ENCODE measurements at places on chromosomes 6 and 20.

DNA sequence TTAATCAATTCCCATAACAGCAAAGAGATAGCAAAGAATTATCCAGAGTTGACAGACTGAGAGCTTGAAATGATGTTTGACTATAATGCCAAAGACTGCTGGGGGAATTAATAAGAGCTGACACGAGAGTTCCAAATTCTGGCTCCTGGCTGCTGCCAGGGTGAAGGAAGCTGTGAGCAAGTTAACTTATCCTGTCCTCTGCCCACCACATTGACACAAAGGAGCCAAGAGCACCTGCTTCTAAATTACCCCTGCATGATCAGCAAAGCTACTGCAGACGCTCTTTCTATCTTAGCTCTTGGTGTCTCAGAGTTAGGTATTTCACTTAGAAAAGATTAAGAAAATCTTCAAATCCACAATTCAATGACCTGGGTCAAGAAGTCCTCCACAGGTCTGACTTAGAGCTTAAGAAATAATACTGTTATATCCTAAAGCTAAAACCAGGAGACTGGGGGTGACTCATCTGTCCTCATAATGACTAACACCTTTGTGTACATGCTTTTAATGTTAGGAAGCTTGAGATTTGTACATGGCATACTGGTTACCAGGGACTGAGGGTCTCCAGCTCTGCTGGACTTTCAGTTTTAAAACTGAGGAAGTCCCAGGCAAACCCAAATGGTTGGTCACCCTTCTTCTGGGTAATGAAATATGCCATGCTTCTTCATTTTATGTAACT is 13.2 kb upstream of the FRK start:
- no peak for DNase-seq

- no peak for DNase-seq
Observed at GRCh38 chr6:113978084-113978675, 7.2 kb upstream of the HDAC2 start.

- DNase-seq: no peak
Observed at GRCh38 chr6:113529196-113529595, 327.9 kb upstream of the MARCKS start.

- DNase-seq: no peak
Observed at GRCh38 chr6:35027807-35028206, 113.3 kb downstream of the TCP11 start.

Measured in hematopoietic multipotent progenitor cell treated with erythropoietin and hydrocortisone succinate and interleukin-3 and kit ligand, for 4 days (in vitro differentiated cells).